ENCODE measurements at places on chromosomes 3 and 15.

DNA sequence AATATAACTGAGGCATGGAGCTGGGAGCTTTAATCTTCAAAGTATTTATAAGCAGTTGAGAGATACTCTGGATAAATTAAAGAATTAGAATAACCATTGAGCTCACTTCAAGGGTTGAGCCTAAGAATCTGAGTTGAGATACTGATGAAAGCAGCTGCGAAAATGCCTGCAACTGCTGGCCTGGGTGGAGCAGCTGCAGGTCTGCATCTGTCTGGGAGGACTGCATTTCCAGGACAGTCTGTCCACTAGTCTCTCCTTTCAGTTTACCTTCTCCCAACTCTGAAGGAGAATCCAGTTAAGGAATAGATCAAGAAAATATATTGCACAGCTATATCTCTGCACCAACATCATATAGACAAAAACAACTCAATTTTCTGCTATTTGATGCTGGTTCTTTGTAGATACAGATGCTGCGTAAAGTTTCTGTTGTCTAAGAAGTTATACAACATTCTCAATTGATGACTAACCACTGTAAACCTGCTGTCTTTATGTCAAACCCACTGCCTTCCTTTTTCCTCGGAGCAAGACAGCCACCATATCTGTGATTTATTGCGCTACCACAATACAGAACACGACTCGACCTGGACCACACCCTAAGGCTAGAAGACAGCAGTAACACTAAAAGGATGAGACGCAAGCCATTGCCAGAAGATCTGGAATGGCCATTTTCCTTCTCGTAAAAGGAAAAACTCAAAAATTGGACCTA lies 245.1 kb downstream of the MAGI1 start:
- DNase-seq = no peak

- DNase-seq = no peak
Measured at GRCh38 chr3:111758642-111759041, 100.4 kb upstream of the PHLDB2 start.

GRCh38 chr3:45016916-45017315 lies 9.2 kb upstream of the CLEC3B start:
- no peak for DNase-seq

GRCh38 chr15:70518201-70519003 lies 245.0 kb downstream of the UACA start:
- DNase-seq = no peak

DNA sequence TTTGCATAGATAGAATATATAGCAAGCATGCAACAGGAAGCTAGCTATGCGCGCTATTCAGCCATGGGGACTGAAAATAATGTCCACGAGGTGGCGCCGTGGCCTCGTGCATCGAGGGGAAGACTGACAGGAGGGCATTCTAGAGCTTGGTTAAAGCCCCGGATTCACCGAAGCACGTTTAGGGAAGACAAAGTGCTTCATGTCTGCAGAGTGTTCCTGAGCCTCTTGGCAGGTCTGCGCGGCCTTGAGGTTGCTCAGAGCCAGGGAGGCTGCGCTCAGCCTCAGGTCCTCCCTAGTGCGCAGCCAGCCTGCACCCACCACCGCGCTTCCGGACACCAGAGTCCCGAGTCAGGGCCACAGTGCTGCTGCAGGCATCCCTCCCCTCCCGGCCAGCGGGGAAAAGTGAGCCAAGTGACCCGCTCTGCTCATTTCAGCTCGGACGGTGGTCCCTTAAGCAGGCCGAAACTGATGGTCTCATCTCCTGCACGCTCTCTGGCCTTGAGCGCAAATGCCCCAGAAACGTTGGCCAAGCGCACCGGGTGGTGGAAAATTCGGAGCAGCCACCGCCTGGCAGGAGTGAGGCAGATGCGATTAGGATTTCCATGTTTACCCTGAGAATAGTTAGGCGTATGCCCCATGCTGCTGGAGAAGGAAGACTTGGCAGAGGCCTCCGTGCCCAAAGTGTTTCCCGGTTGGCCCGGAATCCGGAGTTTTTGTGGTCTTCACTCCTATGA lies 24.8 kb downstream of the GABRA5 start:
- DNase-seq = peak; percentile 74

DNA sequence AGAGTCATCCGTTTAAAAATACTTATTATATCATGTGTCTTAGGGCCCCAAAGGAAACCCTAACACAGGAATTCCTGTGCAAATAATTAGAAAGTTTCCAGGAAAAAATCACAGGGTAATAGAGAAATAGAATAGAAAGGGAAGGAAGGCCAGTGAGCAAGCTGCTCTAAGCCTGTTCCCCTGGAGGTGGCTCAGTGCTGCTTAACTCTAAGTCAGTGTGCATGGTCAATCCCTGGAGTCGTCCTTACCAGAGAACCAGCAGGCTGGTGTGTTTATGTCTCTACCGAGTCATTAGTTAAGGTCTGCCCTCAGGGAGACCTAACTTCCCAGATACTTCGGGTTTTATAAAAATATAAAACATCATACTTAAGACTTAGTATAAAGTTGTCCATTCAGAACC lies 21.0 kb upstream of the MCF2L2 start:
- no peak for DNase-seq

All from NCI-H446 (cell line).